CD4-positive, alpha-beta memory T cell (primary cell): ENCODE measurements at places on chromosomes 3 and 15. TPM values are rescaled to one million over a fixed set of nuclear protein-coding genes. Genes with fewer than 3 reads are reported as not detected.

Gene VGLL3
- total RNA-seq: not detected

Gene AADAC
- total RNA-seq: not detected

Gene ANKUB1
- total RNA-seq: not detected

Gene BCL6
- total RNA-seq: 34.8 TPM

Gene CSPG5
- total RNA-seq: 0.42 TPM

Gene CFAP161
- not detected for total RNA-seq

Gene CD80
- 0.44 TPM for total RNA-seq

Gene ZNF106
- total RNA-seq: 47.5 TPM

Gene CADM2
- not detected for total RNA-seq

Gene LINGO1
- total RNA-seq: not detected

Gene HCN4
- not detected for total RNA-seq

Gene CNBP
- total RNA-seq: 400 TPM

Gene SLCO2A1
- not detected for total RNA-seq

Gene SIDT1
- 56.1 TPM for total RNA-seq

Gene RTF1
- total RNA-seq: 35.9 TPM

Gene CALML4
- total RNA-seq: 5.1 TPM

Gene RYR3
- total RNA-seq: not detected

Gene ANKDD1A
- 5.9 TPM for total RNA-seq
